Colonic mucosa (tissue), 4 donors: ENCODE measurements at places on chromosomes 7 and 10.

- H3K4me3 ChIP-seq, result no peak overlapping the region
- no peaks in the 10 kb centered on the region for H3K36me3 ChIP-seq
Observed at GRCh38 chr7:2405601-2406345, 2.4 kb downstream of the CHST12 start.

- H3K27me3 ChIP-seq, result no peaks in the 10 kb centered on the region
- H3K4me1 ChIP-seq, result no peaks in the 10 kb centered on the region
- H3K36me3 ChIP-seq, result no peaks in the 10 kb centered on the region
- H3K27ac ChIP-seq, result no peak overlapping the region
- no peak overlapping the region for H3K4me3 ChIP-seq
Observed at GRCh38 chr10:110993024-110993693, 73.8 kb downstream of the SHOC2 start.

DNA sequence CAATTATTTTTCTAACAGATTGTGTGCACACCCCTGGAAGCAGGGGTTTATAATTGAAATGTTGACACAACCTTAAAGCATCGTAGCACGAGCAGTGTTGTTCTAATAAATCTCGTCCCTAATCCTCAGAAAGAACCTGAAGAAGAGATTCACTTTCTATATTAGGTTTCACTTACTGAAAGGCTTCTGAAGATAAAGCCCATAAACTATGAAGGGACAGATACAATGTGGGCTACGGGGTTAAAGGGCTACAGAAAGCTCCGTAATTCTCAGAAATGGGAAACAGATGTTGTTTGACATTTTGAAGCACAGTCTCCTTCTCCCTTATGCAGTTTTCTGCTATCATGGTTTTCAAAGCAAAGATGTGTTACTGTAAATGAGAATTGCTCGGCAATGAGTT, 479.6 kb downstream of the GATA3 start:
- no peak overlapping the region for H3K27ac ChIP-seq
- DNase-seq, result no peak
- no peaks in the 10 kb centered on the region for H3K27me3 ChIP-seq
- no peaks in the 10 kb centered on the region for H3K36me3 ChIP-seq
- no peak overlapping the region for H3K4me3 ChIP-seq

DNA sequence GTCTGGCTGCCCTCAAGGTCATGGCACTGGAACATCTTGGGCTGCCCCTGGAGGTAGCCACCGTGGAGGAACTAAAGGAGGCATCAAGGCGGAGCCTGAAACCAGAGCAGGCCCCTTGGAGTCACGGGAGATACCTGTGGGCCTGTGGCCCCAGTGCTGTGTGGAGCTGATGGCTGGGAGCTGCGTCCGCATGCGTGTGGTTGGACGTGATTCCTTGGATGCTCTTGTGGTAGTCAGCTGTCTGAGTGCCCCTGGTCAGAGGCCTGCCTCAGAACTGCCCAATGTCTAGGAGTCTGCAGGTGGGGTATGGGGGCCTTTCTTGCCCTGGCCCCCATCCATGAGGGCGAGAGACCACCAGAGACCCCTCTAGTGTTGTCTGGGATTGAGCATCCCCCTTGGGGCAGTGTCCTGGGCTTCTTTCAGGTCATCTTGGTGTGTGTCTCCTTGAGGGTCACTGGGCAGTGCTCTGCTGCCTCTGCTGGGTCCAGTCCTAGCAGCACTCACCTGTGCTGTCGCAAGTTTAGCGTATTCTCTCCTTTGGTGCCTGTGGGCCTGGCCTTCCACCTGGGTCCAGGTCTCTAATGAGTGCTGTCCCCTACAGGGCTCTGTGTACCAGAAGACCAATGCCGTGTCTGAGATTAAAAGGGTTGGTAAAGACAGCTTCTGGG, 8.1 kb downstream of the PGAM2 start:
- no peak overlapping the region for H3K27ac ChIP-seq
- H3K4me3 ChIP-seq, result no peak overlapping the region
- no peaks in the 10 kb centered on the region for H3K4me1 ChIP-seq
- no peaks in the 10 kb centered on the region for H3K27me3 ChIP-seq
- peaks cover 26% of the 10 kb centered on the region for H3K36me3 ChIP-seq

DNA sequence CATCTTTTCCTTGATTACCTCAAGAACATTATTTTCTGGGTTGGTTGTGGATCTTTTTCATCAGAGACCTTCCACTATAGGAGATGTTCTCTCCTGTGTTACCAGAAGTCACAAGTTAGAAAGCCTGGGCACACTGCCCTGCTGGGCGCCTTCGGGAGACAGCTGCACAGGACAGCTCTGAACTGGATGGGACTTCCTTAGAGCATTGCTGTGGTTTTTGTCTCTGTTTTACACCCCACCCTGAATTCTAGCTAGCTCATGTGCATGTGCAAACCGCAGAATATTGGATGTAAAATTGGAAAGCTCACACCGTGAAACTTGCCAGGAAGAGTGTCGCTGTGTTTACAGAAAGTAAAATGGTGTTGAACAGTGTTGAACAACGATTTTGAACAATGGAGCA, 54.4 kb upstream of the SEC61G start:
- DNase-seq, result no peak
- H3K36me3 ChIP-seq, result no peaks in the 10 kb centered on the region
- no peak overlapping the region for H3K4me3 ChIP-seq
- no peaks in the 10 kb centered on the region for H3K4me1 ChIP-seq

GRCh38 chr7:156773966-156774365, 119.0 kb downstream of the LMBR1 start:
- H3K27me3 ChIP-seq, result no peaks in the 10 kb centered on the region
- no peak overlapping the region for H3K27ac ChIP-seq
- no peak overlapping the region for H3K4me3 ChIP-seq
- no peaks in the 10 kb centered on the region for H3K4me1 ChIP-seq

GRCh38 chr7:87317691-87318245, 27.7 kb upstream of the CROT start:
- no peak overlapping the region for H3K4me3 ChIP-seq
- H3K27me3 ChIP-seq, result no peaks in the 10 kb centered on the region
- no peak overlapping the region for H3K27ac ChIP-seq
- H3K36me3 ChIP-seq, result no peaks in the 10 kb centered on the region
- no peaks in the 10 kb centered on the region for H3K4me1 ChIP-seq

DNA sequence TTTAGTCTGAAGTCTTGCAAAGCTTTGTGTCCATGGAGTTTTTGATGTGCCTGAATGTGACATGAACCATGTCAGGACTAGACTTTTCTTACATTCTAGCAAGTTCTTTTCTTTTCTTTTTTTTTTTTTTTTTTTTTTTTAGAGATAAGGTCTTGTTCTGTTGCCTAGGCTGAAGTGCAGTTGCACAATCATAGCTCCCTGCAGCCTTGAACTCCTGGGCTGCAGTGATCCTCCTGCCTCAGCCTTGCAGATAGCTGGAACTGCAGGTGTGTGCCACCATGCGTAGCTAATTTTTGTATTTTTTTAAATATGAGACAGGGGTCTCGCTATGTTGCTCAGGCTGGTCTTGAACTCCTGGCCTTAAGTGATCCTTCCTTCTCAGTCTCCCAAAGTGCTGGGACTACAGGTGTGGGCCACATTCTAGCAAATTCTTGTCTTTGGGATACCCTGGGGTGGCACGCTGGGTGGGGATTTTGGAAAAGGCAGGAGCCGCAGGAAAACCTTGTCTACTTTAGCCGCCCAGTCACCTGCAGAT, 152.8 kb downstream of the SVIL start:
- DNase-seq, result no peak
- no peak overlapping the region for H3K27ac ChIP-seq
- H3K4me3 ChIP-seq, result no peak overlapping the region
- H3K27me3 ChIP-seq, result no peaks in the 10 kb centered on the region
- H3K4me1 ChIP-seq, result no peaks in the 10 kb centered on the region

DNA sequence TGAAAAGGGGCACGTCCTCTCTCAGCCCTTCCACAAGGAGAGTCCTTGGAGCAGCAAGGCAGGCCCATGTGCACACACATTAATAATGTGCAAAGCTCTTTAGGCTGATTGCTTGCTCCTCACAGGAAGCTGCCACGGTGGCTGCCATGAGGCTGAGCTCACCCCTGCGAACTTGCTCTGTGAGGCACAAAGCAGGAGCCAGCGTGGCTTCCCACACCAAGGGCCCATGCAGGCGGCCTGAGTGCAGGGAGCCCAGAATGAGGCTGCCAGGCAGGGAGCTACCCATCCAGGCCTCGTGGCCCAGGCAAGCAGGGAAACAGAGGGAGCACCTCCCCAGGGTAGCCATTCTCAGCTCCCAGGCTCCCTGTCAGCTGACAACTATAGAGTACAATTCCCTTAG, 242.9 kb downstream of the GRID1 start:
- H3K27ac ChIP-seq, result no peak overlapping the region
- no peak overlapping the region for H3K4me3 ChIP-seq
- DNase-seq, result no peak
- no peaks in the 10 kb centered on the region for H3K36me3 ChIP-seq
